ENCODE measurements at places on chromosomes 6 and 20. TPM values are rescaled to one million over a fixed set of nuclear protein-coding genes. Genes with fewer than 3 reads are reported as not detected.

BLOC1S5 gene
- 19.6 TPM for total RNA-seq

TRIM10 gene
- 0.09 TPM for total RNA-seq

VSTM2L gene
- 0.09 TPM for total RNA-seq

ID4 gene
- total RNA-seq: not detected

IGF2R gene
- 77.9 TPM for total RNA-seq

CALHM5 gene
- total RNA-seq: not detected

PI3 gene
- not detected for total RNA-seq

TCP11 gene
- not detected for total RNA-seq

PPP1R14C gene
- 0.21 TPM for total RNA-seq

BPIFB1 gene
- total RNA-seq: not detected

RIPOR3 gene
- total RNA-seq: not detected

MPC1 gene
- total RNA-seq: 17.1 TPM

ZBTB46 gene
- total RNA-seq: 1.0 TPM

CLPSL1 gene
- total RNA-seq: not detected

THBS2 gene
- total RNA-seq: not detected

PRR18 gene
- not detected for total RNA-seq

TMEM170B gene
- 0.72 TPM for total RNA-seq

GUCA1A gene
- total RNA-seq: not detected

SLC52A3 gene
- total RNA-seq: not detected

UFL1 gene
- total RNA-seq: 25.1 TPM

TPBG gene
- total RNA-seq: not detected

EPHA7 gene
- total RNA-seq: not detected

GJA10 gene
- not detected for total RNA-seq

CAP2 gene
- total RNA-seq: not detected

WFDC10B gene
- not detected for total RNA-seq

CST11 gene
- total RNA-seq: not detected

CTCFL gene
- total RNA-seq: not detected

MATN4 gene
- 1.5 TPM for total RNA-seq

IPCEF1 gene
- total RNA-seq: 1.5 TPM

TRIM15 gene
- total RNA-seq: 0.24 TPM

MTRF1L gene
- 20.6 TPM for total RNA-seq

PHACTR3 gene
- total RNA-seq: not detected

OR12D3 gene
- not detected for total RNA-seq

SCUBE3 gene
- total RNA-seq: 0.02 TPM

TRDN gene
- not detected for total RNA-seq

NFKBIL1 gene
- total RNA-seq: 14.8 TPM

PROCR gene
- total RNA-seq: 0.24 TPM

ALDH8A1 gene
- total RNA-seq: 1.2 TPM

B3GAT2 gene
- total RNA-seq: 0.05 TPM

PLA2G7 gene
- not detected for total RNA-seq

ADGB gene
- total RNA-seq: not detected

HSPA12B gene
- not detected for total RNA-seq

PLEKHG1 gene
- total RNA-seq: 0.47 TPM

TMEM244 gene
- not detected for total RNA-seq

DZANK1 gene
- 1.9 TPM for total RNA-seq

ENPP5 gene
- not detected for total RNA-seq

SLC29A1 gene
- 144 TPM for total RNA-seq

ADAM33 gene
- total RNA-seq: not detected

CPXM1 gene
- 0.14 TPM for total RNA-seq

SPDEF gene
- not detected for total RNA-seq

FAM162B gene
- not detected for total RNA-seq

TAAR5 gene
- total RNA-seq: not detected
